ENCODE measurements at places on chromosomes 7 and 10.
A peak's percentile ranks its signal among the peaks of the same experiment; 100 is the strongest.

GRCh38 chr10:62580396-62580795 is 206.2 kb downstream of the ZNF365 start:
- no peak for DNase-seq

DNA sequence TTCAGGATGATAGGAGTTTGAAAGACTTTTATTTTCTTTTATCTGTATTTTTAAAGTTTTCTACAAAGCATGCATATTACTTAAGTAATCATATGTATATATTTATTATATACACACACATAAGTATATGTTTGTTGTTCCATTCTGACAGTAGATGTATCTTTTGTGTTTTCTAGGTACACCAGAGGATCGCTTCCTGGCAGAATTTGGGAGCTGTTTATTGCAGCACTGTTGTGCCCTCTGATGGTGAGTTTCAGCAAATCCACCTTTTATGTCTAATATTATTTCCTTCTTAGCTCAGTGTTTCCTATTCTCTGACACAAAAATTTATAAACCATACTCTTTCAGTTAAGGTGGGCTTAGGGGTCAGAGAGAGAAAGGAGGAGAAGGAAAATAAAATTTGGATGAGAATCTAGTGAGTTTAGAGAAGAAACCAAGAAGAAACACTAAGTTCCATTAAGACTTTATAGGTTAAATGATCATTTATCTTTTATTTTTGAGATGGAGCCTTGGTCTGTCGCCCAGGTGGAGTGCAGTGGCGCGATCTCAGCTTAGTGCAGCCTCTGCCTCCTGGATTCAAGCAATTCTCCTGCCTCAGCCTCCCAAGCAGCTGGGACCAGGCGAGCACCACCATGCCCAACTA is 59.2 kb upstream of the OIT3 start:
- peak; percentile 52 for DNase-seq

DNA sequence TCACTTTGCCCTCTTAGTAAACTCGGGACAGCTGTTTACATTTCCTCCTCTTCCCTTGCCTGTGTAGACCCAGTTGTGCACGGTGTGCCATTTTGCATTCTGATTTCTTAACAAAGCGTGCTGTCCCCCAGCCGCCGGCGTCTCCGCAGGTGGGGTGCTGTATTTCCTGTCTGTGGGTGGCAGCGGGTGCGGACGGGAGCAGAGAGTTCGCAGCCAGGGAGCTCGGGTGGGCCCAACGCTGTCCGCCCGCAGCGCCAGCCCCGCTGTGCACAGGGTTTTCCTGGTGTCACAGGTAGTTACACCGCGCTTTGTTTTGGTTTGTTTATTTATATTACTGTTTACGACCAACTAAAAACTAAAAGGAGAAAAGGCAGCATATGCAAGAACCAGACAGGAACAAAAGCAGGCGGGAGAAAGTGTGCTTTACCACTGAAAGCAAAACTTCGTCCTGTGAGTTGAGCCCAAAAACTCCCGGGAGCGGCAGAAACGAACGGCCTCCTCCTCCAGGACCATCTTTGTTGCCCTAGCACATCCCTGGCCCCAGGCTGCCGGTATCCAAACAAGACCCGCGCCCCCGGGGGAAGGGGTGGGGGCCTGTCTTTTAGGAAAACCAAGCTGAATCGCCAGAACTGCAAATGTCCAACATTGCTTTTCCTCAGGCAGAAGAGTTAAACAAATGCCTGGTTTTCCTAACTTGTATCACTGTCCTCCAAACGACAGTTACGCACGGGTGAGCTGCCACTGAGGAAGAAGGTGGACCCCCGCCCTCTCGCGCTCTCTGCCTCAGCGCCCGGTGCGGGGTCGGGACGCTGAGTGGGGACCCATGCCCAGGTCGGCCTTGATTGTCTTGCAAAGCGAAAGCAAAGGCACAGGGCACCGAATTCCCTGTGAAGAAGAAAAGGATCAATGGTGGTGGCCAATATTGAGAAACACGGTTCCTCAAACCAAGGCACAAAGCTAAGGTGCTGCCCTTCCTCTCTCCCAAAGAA is 45.9 kb upstream of the DRGX start:
- DNase-seq = no peak

GRCh38 chr10:60560451-60560850 is 170.8 kb upstream of the ANK3 start:
- DNase-seq = no peak

- DNase-seq = no peak
These were observed 451.1 kb downstream of the SH2D4B start for GRCh38 chr10:80988755-80989154.

DNA sequence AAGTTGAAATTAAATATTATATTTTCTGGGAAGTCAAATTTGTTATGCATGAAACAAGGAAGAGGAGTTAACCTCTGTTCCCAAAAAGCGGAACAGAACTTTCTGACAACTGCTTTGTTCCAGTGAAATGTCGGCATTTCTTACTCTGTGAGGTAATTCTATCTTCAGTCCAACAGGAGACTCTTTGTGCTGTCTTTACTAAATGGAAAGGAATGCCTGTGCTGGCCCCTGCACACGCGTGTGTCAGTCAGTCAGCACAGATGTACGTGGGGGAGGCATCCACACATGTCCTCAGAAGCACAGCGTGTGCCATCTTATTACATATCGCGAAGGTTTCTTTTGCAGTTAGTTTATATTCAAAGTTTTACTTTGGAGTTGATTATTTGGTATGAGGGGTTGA is 37.5 kb downstream of the NET1 start:
- no peak for DNase-seq

GRCh38 chr10:124032971-124033886 is 60.2 kb downstream of the CHST15 start:
- peak; percentile 58 for DNase-seq

DNA sequence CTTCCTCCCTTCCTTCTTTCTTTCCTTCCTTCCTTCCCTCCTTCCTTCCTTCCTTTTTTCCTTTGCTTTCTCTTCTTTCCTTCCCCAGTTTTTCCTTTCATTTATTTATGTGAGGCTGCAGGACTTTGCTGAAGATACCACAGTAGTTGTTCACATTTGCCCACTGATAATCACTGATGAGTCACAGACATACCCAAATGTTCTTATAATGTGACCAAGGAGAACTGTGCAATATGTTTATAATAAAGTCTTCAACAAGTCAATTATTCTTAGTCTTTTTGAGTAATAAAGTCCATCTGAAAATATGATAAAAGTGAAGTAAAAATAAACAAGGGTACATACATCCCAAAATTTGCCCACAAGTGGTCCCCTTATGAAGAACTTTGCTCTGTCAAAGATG is 159.7 kb downstream of the GNAI1 start:
- DNase-seq = no peak

- DNase-seq = no peak
These were observed 288.7 kb downstream of the LRMDA start for GRCh38 chr10:75720157-75720556.

DNA sequence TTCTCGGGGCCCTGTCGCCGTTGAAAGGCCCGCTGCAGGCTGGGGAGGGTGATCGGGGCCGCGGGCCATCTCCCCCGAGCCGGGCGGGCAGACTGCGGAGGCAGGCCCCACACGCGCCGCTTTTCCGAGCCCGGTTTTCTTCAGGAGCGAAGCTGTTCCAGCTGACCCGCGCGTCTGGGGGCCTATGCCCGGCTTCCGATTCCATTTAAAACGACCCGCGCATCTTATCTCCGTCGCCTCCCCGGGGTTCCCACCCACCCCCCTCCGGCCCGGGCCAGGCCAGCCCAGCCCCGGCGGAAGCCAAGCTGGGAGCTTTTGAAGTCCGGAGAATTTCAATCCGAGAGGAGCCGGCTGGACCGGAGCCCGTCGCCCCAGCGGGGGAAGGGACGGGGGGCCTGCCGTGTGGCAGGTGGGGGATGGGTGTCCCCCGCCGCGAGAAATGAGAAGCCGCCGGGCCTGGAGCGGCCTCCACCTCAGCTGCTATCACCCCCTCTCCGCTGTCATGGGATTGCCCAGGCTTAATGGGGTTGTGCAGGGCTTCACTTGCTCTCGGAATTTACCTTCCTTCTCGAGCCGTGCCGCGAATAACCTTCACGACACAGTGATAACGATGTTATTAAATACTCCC is 3.1 kb upstream of the EVX1 start:
- no peak for DNase-seq

DNA sequence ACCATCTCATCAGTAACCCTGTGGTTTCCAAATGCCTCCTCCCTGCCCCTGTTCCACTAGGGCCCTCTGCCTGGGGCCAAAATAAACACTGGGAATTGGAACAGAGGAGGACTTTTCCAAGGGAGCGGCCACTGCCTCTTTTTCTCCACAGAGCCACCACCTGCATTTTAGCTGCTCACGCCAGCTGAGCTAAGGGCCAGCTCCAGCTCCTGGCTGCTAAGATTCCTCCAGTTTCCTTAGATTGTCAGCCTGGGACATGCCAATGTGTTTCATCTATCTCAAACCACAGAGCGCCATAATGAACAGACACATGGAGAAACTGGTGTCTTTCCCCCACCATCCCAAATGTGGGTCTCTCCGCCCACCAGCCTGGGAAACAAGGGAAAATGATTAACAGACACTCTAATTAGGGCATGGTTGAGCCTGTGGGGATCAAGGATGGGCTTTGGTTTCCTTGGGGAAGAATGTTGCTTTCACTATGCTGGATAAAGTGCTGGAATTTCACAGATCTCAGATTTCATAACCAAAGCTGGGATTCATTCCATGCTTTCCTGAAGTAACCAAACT is 52.2 kb downstream of the ASB13 start:
- DNase-seq = no peak

- no peak for DNase-seq
These were observed 30.0 kb upstream of the SAMD9L start for GRCh38 chr7:93178213-93178612.

- DNase-seq = no peak
These were observed 2.6 kb downstream of the TMEM243 start for GRCh38 chr7:87216701-87217508.

DNA sequence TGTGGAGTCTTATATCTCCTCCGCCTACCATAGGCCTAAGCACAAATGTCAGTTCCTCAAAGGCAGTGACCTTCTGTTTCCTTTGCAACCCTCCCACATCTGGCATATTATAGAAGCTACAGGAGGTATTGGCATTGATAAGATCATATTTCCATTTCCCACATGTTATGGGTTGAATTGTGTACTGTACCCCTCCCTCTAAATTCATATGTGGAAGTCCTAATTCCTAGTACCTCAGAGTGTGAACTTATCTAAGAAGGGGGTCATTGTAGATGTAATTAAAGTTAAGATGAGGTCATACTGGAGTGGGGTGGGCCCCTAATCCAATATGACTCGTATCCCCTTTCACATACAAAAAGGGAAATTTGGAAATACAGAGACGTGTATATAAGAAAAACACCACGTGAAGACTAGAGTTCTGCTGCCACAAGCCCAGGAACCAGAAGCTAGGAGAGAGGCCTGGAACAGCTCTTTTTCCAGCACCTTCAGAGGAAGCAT is 6.1 kb upstream of the LAMB4 start:
- no peak for DNase-seq

- no peak for DNase-seq
These were observed 28.5 kb downstream of the NRBF2 start for GRCh38 chr10:63161592-63161991.

DNA sequence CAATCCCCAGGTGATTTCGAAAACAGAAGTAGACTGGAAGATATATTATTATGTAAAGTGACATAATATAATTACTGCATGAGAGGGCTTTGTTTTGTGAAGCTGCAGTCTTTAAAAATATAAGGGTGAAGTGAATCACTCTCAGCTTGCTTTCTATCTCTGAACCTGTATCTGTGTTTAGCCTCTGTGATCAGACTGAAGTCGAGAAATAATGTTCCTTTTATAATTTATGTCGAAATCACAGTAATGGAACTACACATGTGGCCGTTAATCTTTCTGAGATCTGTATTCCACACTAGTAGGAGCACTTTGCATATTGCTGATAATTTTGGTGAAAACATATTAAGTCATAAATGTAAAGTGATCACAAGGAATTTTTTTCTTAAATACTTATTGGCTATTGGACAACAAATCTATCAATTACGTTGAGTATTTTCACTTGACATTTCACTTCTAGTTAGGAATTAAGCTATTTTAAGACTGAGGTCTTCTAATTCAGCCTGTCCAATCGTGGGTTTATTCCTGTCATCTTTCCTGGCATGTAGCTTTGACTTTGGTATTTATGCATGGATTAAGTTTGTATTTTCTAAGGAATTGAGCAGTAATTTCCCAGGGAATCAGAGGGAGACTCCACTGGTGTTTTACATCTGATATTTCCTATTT is 268.2 kb upstream of the POT1 start:
- no peak for DNase-seq

DNA sequence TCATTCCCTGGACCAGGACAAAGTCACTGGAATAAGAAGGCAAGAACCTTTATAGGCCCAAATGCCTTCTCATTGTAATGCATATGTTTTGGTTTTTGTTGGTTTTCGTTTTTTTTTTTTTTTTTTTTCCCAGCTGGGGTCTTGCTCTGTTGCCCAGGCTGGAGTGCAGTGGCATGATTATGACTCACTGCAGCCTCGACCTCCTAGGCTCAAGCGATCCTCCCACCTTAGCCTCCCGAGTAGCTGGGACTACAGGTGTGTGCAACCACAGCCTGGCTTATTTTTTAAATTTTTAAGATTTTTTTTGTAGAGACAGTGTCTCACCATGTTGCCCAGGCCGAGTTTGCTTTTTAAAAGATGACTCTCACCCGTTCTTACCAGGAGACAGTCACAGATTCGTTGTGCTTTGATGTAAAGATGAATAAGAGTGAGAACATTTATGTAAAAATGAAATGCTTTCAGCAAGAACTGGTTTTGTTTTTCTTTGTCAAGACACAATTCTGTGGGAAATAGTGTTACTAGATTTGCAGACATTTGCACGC is 7.6 kb downstream of the IQCE start:
- DNase-seq = no peak

- DNase-seq = no peak
These were observed 270.6 kb upstream of the MAGI2 start for GRCh38 chr7:79723833-79724618.

DNA sequence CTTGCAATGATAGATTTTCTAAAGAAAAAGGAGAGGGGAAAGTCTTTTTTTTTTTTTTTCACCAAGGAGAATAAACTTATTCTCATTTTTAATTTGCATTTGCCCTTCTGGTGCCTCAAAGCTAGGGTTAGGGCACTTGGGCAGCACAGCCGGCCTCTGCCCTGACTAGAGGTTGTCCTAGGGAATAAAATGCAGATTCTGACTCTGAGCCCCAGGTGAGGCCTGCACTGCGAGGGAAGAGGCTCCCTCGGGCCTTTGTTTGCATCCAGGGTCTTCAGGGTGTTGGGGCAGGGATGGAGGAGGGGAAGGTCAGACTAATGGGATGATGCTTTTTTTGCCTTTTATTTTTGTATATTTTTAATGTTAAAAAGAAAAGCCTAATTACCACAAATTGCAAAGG is 7.8 kb downstream of the MYL7 start:
- no peak for DNase-seq

- DNase-seq = no peak
These were observed 36.6 kb downstream of the ATRNL1 start for GRCh38 chr10:115129752-115130151.

- DNase-seq = no peak
These were observed 120.6 kb downstream of the SLIT1 start for GRCh38 chr10:97065128-97065527.

GRCh38 chr7:49488573-49488972 is 284.9 kb upstream of the VWC2 start:
- DNase-seq = no peak

Data from urinary bladder (tissue), 4 donors.